ENCODE measurements at places on chromosomes 6 and 20. TPM values are rescaled to one million over a fixed set of nuclear protein-coding genes. Genes with fewer than 3 reads are reported as not detected.
A peak's percentile ranks its signal among the peaks of the same experiment; 100 is the strongest.

DNA sequence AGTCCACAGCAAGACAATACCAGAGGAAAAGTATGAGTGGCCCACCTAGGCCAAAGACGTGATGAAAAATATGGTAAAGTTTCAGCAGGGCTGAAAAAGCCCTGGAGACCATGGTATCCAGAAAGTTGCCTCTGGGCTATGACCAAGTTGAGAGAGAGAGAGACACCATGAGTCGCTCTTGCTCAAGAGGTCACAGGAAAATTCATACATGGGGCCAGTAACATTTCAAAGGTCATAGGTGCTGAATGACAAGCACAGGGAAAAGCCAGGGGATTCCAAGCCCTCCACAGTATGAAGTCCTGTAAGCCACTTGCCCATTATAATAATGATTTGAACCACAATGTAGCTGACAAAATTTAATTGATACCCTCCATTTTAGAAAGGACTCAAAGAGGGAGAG is 657.7 kb upstream of the CITED2 start:
- no peak for DNase-seq

- DNase-seq: no peak
Observed at GRCh38 chr6:161003336-161003735, 11.8 kb downstream of the MAP3K4 start.

DNA sequence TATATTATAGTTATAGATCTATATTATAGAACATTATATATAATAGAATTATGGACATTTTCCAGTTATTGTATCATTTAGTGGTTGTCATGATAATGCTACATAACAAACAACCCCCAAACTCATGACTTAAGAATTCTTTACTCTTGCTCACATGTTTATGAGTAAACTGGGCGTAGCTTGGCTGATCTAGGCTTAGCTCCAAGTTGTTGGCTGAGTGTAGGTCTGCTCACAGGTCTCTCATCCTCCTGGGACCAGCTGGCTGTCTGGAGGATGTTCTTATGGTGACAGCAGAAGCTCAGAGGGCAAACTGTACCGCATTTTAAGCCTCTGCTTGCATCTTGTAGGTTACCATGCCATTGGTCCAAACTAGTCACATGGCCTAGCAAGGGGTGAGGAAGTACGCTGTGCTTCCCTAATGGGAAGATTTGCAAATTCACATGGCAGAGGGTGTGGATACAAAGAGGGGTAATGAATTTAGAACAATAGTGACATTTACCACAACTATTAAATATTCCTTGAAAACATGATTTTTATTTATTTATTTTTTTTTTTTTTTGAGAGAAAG is 34.2 kb downstream of the ARHGAP40 start:
- DNase-seq: no peak

- DNase-seq: peak; percentile 98
Observed at GRCh38 chr20:44433751-44434538, 41.7 kb upstream of the TTPAL start.

DNA sequence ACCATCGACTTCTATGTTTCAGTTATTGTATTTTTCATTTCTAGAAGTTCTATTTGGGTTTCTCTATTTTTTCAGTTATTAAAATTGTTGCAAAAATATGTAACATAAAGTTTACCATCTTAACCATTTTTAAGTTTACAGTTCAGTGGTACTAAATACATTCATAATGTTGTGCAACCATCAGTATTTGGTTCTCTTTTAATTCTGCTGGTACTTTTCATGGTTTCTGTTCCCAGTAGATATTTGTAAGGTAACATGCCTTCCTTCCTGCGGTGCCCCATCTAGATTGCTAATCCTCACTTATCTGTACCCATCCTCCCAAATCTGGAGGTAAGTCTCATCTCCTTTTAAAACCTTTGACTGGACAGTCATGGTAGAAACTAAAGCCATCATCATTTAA is 47.9 kb downstream of the TGM2 start:
- no peak for DNase-seq

GRCh38 chr6:155038527-155038926 is 43.4 kb downstream of the TIAM2 start:
- no peak for DNase-seq

DNA sequence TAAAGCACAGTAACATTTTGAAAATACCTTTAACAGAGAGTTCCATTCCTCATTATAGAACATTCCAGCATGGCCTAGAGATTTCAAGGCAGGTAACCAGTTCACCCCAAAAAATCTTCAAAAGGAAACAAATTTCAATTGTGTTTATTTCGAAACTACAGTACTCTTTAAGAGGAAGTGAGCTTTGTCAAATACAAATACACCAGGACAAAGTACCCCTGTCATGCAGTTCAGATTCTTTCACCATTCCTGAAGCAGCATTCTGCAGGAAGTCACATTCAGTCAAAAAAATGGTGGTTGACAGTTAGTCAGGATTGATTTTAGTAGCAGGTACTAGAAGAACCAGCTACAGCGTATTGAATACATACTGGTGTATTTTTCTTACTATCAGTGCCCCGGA is 89.6 kb upstream of the RIN2 start:
- no peak for DNase-seq

DNA sequence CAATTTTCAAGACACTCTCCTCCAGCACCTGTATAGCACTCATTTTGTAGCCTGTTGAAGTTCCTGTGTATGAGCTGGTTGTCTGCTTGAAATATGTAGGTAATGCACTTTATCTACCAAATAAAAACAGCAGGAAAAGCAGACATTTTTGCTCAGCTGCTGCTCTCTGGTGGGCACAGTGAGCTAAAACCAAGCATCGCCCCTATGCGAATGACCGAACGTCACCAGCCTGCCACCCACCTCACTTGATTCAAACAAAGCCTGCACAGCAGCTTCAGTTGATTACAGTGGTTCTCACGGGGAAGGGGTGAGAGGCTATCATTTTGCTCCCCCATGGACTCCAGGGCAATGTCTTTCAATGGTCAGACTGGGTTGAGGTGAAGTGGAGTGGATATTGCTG is 185.7 kb downstream of the SASH1 start:
- no peak for DNase-seq

GRCh38 chr20:56285496-56285895 is 37.0 kb downstream of the MC3R start:
- DNase-seq: no peak

DNA sequence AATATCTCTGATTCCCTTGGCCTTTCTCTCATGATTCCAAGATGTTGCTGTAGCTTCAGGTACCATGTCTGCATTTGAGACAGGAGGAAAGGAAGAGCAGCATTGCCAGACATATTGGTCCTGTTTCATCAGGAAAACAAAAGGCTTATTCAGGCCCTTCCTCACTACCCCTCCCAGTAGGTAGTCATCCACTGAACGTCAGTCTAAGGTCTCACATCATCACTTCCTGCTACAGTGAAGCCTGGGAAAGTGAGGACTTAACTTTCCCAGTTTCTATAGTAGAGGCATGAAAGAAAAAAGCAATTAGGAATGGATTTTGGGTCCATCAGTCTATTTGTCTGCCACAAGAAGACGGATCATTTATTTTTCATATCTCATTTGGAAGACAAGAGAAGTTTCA is 85.7 kb upstream of the SOX4 start:
- DNase-seq: no peak

- DNase-seq: no peak
Observed at GRCh38 chr20:18657575-18657974, 69.7 kb downstream of the DTD1 start.

DNA sequence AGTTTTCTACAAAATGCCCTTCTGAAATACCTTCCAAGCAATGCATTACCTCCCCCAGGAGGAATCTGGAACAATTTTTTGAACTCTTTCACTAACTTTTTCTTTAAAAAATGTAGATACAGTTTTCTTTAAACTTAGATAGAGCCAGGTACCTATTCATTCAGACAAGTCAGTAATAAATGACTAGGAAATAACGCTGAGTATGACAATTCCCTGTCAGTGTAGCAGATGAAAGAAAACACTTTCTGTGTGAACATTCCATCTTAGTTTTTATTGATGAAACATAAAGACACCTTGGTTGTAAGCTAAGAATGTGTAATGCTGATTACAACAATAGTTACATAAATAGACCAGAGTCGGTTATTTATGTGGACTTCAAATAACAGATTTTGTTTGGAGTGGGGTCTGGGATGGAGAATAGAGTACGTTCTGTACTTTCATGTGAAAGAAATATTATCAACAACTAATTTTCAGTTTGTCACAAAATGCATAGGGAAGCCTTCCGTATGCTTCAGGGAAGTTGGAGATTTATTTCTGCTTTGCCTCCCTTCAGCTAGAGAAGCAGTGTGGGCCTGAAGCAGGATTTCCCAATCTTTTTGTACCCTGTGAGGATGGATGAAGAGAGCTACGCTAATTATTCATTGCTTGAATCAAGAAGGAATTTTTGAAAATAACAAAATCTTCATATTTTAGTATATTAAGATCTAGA is 19.2 kb upstream of the QKI start:
- no peak for DNase-seq

GRCh38 chr6:42010185-42010891 is 40.0 kb upstream of the TAF8 start:
- peak; percentile 60 for DNase-seq

GRCh38 chr20:53072923-53073579 is 100.9 kb downstream of the TSHZ2 start:
- no peak for DNase-seq

- no peak for DNase-seq
Observed at GRCh38 chr6:11393713-11394627, 143.6 kb upstream of the TMEM170B start.

DNA sequence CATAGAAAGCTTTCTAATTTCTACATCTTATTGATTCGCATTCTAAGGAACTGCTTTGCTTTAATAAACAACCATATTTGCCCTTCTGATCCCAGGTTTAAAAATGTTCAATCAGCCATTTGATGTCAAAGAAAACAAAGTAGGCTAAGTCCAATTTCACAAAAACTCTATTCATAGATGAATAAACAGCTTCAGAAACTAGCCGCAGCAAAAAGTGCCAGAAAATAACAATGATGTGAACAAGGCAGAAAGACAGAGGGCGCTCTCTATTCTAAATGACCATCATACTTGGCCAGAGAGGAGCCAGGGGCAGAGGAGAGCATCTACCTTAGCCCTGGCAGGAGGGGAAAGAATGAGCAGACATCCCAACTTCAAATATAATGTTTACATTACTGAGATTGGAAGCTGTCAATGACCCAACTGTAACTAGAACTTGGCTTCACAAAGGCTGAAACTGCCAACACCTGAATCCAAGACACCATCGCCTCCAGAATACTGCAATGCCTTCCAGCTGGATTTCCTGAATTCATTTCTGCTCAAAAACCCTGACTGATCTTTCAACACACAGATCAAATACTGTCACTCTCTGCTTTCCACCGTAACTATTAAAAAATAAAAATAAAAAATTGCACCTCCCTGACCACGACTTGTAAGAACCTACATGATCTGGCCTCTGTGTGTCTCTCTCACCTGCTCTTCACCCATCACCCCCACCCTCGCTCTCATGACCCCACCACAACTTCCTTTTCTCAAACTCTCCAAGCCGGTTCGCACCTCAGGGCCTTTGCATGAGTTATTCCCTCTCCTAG is 9.5 kb downstream of the CNKSR3 start:
- no peak for DNase-seq

DNA sequence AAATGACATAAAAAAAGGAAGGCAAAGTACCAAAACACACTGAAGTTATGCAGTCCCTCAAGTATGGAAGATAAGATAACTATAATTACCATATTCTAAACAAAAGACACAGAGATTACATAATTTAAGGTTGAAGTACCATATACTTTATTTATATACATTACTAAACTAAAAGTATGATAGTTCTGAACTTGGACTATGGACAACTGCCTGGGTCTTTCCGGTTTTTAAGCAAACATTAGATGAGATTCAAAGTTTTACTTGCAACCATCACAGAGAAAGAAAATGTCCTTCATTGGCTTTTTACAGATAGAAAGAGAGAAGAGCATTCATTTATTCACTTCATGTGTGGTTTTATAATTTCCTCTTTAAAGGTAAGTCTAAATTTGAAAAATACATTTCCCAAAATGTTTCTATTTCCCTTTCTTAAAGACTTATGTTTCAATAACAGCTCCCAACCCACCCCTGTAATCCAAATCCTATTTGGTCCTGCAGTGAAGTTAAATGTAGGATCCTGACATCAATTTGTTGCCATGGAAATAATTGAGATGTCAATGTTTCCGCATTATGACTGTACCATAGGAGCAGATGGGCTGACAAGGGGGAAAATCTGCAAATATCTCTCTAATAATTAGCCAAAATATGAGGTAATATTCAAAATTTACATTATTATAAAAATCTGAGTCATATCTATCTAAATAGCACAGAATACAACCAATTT is 63.7 kb downstream of the PTPRK start:
- DNase-seq: peak; percentile 53

- no peak for DNase-seq
Observed at GRCh38 chr6:128259730-128260685, 260.4 kb downstream of the PTPRK start.

DNA sequence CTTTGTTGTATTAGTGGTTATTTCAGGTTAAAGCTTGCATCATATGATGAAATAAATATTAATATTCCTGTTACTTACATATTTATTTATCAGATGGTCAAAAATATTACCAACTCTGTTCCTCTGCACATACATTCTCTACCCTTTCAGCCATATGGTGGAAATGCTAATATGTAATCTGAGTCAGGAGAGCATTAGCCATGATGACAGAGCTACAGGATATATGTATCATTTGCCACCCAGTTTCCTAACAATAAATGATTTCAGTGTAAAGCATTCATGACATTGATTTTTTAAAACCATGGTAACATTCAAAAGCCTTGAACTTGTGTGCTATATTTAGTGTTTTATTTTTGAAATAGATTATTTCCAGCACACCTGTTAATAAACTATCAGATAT is 16.6 kb downstream of the POPDC3 start:
- DNase-seq: no peak

DNA sequence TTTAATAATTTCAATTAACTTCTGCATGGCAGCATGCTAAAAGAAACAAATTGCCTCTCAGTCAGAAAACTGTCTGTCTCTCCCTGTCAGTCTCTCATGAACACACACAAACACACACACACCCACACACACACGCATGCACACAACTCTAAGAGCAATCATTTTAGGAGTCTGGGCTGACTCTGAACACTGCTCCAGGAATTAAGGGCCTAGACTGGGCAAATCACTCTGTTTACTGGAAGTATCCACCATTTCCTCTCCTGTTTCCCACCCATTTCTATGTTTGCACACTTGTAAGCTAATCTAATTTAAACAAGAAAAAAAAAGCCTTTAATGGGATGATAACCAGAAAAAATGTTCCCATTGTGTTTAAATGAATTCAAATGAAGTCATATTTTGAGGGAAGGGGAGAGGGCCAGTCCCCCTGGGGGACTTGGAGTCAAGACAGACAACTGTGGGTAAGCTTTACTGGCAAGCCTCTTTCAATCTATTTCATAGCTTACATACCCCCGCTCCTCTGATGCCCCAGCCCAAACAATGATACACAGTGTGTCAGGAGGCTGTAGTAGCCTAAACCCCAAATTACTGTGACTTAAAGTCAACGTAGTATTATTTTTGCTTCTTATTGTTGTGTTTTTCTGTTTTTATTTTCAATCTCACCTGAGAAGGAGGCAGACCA is 447.8 kb upstream of the FLRT3 start:
- DNase-seq: no peak

GMPR gene
- 3.2 TPM for polyA plus RNA-seq

PTCRA gene
- polyA plus RNA-seq: 0.15 TPM

SLC24A3 gene
- 9.9 TPM for polyA plus RNA-seq

SLC35F1 gene
- polyA plus RNA-seq: 5.1 TPM

HSPA12B gene
- polyA plus RNA-seq: 6.3 TPM

SYS1 gene
- polyA plus RNA-seq: 31.7 TPM

OLIG3 gene
- polyA plus RNA-seq: not detected

CALHM5 gene
- polyA plus RNA-seq: 0.91 TPM

HLA-DPB1 gene
- 75.0 TPM for polyA plus RNA-seq

MLN gene
- 154 TPM for polyA plus RNA-seq

PIGT gene
- polyA plus RNA-seq: 91.6 TPM

SLC29A1 gene
- 47.4 TPM for polyA plus RNA-seq

TRIM15 gene
- polyA plus RNA-seq: 51.7 TPM
